ENCODE measurements at places on chromosomes 16 and 17.

DNA sequence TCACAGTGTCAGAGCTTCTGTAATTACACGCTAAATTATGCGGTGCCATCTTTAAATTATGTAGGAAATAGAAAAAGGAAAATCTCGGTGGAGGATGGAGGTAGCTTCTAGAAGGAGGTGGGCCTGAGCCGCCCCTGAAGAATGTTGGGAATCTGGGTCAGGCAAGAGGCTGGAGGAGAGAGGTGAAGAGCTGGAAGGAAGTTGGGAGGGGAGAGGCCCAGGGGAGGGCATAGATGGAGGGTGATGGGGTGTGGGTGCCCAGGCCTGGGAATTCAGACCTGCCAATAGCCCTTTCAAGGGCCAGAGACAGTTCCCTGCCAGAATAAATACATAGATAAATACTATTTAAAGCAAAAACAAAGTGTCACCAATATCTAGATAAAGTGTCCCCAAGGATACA lies 415.0 kb upstream of the HSBP1 start:
- no peak for DNase-seq

GRCh38 chr17:76408037-76408849 lies 23.8 kb downstream of the SPHK1 start:
- peak; percentile 51 for DNase-seq

DNA sequence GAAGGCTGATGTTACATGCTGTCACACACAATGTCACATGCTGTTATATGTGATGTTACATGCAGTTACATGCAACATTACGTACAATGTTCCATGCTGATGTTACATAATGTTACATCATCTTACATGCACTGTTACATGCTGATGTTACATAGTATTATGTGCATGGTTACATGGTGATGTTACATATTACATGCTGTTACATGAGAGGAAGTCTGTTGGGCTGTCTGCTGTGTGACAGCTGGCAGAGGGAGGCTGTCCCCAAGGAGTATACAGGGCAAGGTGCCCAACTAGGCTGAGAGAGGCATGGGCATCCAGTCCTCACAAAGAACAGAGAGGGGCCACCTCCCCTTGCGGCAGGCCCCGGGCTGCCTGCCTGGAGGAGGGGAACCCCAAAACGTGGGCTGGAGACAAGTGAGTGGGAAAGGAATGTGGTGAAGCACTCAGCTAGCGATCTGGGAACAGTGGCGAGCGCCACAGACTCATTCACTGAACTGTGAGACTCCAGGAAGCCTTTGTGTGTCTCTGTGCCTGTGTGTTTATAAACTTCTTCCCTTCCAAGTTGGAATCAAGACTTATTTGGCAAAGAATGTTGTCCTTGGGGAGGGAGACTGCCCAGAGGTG lies 30.6 kb downstream of the TMEM92 start:
- no peak for DNase-seq

DNA sequence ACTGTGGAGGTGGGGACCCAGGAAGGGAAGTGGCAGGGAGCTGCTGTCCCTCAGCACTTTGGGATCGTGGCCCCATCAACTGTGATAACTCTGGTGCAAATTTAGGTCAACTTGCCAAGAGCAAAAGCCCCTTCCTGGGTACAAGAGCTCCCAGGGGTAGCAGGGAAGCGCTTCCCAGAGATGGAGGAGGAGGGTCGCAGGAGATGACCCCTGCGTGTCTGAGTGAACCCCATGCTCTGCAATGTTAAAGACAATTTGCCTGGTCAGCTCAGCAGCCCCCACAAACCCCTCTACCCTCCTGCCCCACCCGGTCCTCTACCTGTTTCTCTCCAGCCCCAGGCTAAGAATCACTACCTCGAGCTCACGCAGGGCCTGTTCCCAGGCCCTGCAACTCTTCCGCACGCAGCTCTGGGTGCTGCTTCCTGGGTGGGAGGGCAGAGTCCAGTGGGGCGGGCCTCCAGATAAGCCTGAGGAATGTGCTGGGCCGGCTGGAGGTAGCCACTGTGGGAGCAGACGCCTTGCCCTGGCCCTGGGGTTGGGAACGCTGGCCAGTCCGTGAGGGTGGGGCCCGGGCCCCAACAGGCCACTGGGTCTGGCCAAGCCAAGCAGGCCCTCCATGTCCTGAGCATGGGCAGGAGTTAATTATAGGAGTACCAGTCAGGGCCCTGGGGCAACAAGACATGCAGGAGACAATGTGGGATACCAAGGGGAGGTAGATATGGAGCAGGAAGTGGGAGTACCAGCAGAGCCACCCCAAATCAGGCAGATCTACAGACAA lies 6.1 kb downstream of the DOK4 start:
- no peak for DNase-seq

DNA sequence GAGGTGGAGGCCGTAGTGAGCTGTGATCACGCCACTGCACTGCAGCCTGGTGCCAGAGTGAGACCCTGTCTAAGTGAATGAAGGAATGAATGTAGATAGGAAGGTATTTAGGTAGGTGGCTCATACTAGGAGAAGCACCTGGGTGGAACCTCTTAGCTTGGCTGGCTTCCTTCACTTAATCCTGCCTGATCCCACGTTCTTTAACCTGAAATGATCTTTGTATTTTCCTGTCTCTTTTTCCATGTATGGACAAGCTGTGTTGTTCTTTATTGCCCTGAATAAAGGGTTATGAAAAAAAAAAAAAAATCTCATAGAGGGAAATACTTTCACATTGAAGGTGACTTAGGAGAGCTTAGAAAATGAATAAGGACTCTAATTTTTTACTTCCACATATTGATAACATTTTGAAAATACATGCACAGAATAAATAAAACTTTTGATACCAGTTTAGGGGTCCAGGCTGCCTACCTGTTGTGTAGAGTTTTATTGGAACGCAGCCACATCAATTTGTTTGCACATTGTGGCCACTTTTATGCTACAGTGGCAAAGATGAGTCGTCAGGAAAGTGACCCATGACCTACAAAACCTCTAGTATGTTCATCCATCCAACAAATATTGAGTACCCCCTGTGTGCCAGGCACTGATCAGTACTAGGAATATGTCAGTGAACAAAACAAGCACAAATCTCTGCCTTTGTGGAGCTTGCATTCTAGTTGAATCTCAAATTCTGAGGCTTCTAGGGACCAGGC lies 44.6 kb downstream of the VPS35L start:
- DNase-seq = no peak

GRCh38 chr17:76481071-76481655 lies 13.8 kb downstream of the AANAT start:
- DNase-seq = no peak

DNA sequence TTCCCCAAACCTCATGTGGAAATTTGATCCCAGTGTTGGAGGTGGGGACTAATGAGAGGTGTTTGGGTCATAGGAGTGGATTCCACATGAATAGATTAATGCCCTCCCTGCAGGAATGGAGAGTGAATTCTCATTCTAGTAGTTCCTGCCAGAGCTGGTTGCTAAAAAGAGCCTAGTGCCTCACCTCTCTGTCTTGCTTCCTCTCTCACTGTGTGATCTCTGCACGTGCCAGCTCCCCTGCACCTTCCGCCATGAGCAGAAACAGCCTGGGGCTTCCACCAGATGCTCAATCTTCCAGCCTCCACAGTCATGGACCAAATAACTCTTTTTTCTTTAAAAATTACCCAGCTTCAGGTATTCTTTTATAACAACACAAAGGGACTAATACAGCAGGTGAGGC lies 72.9 kb upstream of the CLEC3A start:
- no peak for DNase-seq

GRCh38 chr17:76532072-76532651 lies 5.3 kb downstream of the CYGB start:
- no peak for DNase-seq

- DNase-seq = peak; percentile 68
Observed at GRCh38 chr16:89167425-89167941, 4.1 kb upstream of the CDH15 start.

GRCh38 chr17:61482467-61482866 lies 30.2 kb downstream of the TBX4 start:
- no peak for DNase-seq

GRCh38 chr17:77462090-77462489 lies 321.3 kb downstream of the SEC14L1 start:
- no peak for DNase-seq

DNA sequence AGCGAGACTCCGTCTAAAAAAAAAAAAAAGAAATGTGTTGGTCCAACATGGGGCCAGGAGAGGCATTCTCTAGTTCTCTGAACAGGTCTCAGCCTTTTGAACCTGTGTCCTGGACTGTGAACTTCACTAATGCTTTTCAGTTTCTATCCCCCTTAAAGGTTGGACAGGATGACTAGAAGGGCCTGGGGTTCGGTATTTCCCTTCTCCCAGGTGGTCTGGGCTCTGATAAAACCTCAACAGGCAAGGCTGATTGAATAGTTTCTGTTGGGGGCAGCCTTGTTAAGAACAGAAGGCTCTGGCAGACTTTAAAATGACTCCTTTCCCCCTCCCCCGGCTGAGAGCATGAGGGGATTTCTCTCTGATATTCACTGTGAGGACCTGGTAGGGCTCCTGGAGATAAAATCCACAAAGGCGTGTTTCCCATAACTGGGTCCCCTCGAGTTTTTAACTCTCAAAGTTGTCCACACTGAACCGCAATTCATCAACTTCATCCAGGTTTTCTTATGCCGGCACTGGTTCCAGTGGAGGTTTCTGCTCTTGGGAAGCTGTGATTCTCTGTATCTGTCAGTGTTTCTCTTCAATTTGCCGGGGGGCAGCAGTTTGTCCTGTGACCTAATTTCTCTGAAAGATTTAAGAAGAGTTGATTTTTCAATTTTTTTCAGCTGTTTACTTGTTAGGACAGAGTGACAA lies 91.3 kb downstream of the METRNL start:
- DNase-seq = no peak

- no peak for DNase-seq
Observed at GRCh38 chr17:38879878-38880665, 10.2 kb downstream of the LASP1 start.

DNA sequence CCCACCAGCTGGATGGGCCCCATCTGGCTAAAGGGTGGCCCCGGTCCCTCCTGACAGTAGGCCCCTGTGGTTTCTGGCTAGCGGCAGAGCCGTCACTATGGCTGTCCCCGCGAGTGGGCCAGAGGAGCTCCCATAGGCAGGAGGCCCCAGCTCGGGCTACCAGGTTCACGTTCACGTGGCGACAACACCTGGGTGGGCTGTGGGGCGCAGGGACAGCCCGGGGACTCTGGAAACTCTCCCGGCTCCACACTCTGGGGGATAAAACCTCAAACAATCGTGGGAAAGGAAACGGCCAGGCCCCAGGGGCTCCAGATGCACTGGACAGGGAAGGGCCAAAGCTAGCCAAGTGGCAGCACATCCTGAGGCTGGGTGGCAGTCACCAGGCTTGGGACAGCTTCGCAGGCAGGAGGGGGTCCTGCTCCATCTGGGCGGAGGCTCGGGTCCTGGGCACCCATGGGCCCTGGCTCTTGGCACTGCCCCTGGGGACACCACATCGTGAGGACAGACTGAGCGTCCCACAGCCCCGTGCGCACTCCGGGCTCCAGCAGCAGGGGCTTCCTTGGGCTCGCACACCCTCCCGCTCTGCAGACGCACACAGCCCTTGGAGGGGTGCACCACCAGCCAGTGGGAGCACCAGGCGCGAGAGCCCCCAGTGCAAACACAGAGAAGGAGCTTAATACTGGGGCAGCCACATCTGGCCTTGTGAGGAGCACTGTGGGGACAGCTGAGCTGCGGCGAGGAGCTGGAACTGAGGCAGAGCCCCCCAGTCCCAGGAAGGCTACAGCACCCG lies 4.4 kb downstream of the RNF166 start:
- DNase-seq = no peak

DNA sequence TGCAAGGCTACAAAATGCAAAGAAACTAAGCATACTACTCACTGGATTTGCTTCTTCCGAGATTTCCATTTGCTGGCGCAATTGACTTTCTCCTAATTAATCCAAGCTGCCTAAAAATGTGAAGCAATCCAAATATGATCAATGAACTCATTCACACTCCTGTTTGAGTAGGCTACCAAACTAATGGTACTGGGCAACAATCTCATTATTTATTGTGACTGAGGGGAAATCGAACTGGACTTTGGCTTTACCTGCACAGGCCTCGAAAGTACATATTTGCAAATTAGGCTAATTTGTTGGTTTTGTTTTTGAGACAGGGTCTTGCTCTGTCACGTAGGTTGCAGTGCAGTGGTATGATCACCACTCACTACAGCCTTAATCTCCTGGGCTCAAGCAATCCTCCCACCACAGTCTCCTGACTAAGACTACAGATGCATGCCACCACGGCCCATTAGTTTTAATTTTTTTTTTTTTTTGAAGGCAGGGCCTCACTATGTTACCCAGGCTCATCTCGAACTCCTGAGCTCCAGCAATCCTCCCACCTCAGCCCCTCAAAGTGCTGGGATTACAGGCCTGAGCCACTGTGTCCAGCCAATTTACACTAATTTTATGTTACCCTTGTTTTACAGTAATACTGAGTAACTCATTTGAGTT lies 2.6 kb downstream of the ERI2 start:
- DNase-seq = no peak

GRCh38 chr16:52095471-52095870 lies 451.5 kb downstream of the TOX3 start:
- no peak for DNase-seq

- no peak for DNase-seq
Observed at GRCh38 chr16:47980212-47980611, 175.6 kb downstream of the ABCC12 start.

GRCh38 chr17:48240122-48240521 lies 132.6 kb downstream of the SNX11 start:
- DNase-seq = no peak

DNA sequence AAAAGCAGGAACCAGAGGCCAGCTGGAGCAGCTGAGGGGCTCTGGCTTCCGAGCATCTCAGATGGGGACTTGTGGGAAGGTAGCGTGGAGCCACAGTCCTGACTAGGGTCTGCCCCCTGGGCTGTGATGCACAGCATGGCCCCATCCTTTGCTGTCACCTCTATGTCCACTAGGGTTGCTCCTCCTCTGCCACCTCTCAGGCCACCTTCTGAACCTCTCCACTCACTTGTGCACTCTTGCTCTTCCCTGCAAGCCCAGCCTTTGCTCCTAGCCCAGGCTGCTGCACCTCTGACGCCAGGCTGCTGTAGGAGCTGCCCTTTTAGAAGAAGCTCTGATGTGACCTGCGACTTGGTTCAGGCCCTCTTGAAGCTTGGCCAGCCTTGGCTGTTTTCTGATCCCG lies 24.3 kb upstream of the SMPD3 start:
- no peak for DNase-seq

- DNase-seq = peak; percentile 5
Observed at GRCh38 chr17:57697891-57698711, 47.0 kb downstream of the CCDC182 start.

GRCh38 chr17:80397686-80398085 lies 17.3 kb upstream of the ENDOV start:
- DNase-seq = no peak

DNA sequence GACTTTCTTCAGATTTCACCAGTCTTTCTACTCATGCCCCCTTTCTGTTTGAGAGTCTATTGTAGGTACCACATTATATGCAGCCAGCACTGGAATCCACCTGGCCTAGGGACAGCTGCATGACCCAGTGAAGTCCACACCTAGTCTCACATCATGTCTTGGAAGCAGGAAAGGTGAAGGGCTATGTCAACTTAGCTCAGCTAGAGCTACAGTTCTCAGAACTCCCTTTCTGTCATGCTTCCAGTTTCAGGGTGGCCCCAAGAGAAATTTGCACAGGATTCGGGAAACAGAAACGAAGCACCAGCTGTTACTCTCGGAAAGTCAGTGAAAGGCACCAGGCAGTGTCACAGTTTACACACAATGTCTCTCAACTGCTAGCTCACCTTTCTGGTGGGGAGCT lies 51.6 kb upstream of the NLRP1 start:
- no peak for DNase-seq

All from activated CD8-positive, alpha-beta memory T cell treated with anti-CD3 and anti-CD28 coated beads for 4 hours (primary cell).